Hindlimb muscle (tissue), 1 donor: ENCODE measurements at places on chromosomes 2 and 18. TPM values are rescaled to one million over a fixed set of nuclear protein-coding genes. Genes with fewer than 3 reads are reported as not detected.

Gene GCFC2
- polyA plus RNA-seq: 21.1 TPM

Gene MOGAT1
- 0.31 TPM for polyA plus RNA-seq

Gene CCDC178
- 0.36 TPM for polyA plus RNA-seq

Gene KIAA2012
- polyA plus RNA-seq: 0.19 TPM

DNA sequence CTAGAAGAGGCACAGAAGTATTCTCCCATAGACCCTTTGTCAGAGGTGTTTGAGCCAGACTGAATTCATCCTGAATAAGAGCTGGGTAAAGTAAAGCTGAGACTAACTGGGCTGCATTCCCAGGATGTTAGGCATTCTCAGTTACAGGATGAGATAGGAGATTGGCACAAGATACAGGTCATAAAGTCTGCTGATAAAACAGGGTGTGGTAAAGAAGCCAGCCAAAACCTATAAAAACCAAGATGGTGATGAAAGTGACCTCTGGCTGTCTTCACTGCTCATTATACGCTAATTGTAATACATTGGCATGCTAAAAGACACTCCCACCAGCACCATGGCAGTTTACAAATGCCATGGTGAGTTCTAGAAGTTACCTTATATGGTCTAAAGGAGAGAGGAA, 364.9 kb upstream of the TMEFF2 start:
- no peak for DNase-seq

DNA sequence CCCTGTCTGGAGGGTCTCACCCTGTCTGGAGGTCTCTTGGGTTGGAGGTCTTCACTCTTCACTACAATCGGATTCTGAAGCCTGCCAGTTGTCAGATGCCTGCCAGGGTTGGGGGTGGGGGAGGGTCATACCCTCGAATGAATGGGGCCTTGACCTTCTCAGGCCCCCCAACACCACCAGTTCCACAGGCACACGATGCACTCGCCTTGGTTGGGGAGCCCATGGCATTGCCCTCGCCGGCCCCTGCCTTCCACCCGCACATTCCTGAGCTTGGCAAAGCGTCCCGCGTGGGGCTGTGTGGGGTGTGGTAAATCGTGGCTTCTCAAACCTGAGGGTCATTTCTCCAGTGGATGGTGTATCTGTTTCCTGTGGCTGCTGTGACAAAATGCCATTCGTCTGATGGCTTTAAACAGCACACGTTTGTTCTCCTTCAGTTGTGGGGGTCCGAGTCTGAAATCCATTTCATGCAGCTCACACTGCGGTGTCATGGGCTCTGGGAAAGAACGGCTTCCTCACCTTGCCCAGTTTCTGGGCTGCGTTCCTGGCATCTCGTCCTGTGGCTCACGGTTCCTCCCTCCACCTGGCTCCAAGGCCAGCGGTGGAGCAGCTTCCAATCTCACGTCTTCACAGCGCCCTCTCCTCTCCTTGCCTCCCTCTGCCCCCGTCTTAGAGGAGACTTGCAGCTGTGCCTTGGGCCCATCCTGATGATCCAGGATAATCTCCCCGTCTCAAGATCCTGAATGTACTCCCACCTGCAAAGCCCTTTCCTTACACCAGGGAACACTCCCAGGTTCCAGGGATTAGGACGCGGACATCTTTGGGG, 38.0 kb upstream of the HPCAL1 start:
- no peak for DNase-seq

GRCh38 chr2:9434489-9434888, 11.0 kb downstream of the CPSF3 start:
- DNase-seq: no peak

DNA sequence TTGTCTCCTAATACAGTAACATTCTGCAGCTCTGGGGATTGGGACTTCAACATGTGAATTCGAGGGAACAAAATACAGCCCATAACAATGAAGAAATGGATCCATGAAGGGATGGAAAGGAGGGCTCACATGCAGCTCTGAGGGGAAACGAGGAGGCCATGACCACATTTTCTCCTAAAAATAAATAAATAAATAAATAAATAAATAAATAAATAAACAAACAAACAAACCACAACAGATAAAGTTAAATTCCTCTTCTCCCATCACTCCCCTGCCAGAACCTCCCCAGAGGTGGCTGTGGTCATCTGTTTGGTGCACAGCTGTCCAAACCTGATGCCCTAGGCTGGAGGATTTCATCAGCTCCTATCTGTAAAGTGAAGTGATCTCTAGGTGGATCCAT, 42.7 kb downstream of the MAL start:
- no peak for DNase-seq

- DNase-seq: no peak
These were observed 38.2 kb downstream of the BOLA3 start for GRCh38 chr2:74109551-74109950.
